T-helper 2 cell (primary cell): ENCODE measurements at places on chromosomes 13 and 19.

DNA sequence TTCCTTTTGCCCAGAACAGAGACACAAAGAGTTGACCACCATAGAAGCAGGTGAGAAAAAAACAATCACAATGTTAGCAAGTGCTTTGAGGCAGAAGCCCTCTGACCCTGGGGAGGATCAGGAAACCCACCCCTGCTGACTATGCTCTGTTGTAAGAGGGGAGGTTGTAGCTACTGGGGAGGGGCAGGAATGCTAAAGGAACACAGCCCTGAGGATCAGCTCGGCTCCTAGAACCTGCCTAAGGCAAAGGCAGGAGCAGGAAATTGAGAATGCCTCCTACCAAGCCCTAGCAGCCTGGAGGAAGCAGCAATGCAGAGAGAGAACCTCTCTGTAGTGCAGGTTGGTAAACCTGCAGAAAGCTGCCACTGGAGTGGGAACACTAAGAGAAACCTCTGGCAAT, 624.0 kb upstream of the KLF12 start:
- no peak for DNase-seq

- DNase-seq = no peak
These were observed 124.5 kb downstream of the KDM4B start for GRCh38 chr19:5093297-5093928.

- no peak for DNase-seq
These were observed 211.2 kb upstream of the SOX1 start for GRCh38 chr13:111855786-111856185.

DNA sequence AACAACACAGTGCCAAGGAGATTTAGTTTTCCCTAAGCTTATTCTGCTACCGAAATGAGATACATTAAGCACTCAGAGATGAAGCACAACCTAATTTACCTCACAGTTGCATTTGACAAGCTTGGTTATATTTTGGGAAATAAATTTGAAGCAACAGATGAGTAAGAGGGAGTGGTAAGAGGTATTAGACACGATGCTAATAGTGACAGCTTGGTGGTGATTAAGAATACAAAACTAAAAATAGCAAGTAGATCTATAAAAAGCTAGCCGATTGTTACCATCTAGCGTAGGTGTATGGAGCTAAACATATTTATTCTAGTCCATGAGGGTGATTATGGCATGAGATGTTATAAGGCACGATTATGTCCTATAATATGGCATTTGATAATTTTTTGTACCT, 208.5 kb downstream of the PCCA start:
- DNase-seq = no peak

GRCh38 chr13:44591316-44591715, 15.2 kb upstream of the TSC22D1 start:
- DNase-seq = no peak

- DNase-seq = no peak
These were observed 2.2 kb upstream of the TNFSF9 start for GRCh38 chr19:6528544-6529121.

DNA sequence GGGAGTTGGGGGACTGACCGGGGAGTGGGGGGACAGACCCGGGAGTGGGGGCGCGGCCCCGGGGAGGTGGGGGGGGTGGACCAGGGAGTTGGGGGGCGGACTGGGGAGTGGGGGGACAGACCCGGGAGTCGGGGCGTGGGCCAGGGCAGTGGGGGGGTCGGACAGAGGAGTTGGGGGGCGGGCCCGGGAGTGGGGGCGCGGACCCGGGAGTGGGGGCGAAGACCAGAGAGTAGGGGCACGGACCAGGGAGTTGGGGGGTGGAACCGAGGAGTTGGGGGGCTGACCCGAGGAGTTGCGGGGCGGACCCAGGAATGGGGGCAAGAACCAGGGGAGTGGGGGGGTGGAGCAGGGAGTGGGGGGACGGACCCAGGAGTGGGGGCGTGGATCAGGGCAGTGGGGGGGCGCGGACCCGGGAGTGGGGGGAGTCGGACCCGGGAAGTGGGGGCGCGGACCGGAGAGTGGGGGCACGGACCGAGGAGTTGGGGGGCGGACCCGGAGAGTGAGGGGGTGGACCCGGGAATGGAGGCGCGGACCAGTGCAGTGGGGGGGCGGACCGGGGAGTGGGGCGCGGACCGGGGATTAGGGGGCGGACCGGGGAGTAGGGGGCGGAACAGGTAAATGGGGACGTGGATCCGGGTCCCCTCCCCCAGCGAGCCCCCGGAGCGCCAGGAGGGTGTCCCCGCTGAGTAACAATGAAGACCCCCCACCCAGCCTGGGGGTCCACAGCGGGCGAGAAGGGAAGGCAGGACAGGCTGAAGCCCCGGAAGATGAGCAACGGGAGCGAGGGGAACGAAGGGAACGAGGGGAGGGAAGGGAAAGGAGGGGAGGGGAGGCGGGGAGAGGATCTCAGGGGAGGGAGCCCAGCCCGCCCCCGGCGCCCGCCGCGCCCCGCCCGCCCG, 589 bp downstream of the R3HDM4 start:
- DNase-seq = peak; percentile 38
